ENCODE measurements at places on chromosomes 6 and 20. TPM values are rescaled to one million over a fixed set of nuclear protein-coding genes. Genes with fewer than 3 reads are reported as not detected.

CNPY3 gene
- 28.1 TPM for total RNA-seq

HMGN3 gene
- 72.7 TPM for total RNA-seq

C20orf144 gene
- total RNA-seq: 0.07 TPM

CDH26 gene
- not detected for total RNA-seq

CDYL gene
- 39.1 TPM for total RNA-seq

RNF217 gene
- total RNA-seq: 29.0 TPM

RIPPLY2 gene
- total RNA-seq: not detected
